Left renal cortex interstitium (tissue), 4 donors: ENCODE measurements at places on chromosomes 6 and 20. TPM values are rescaled to one million over a fixed set of nuclear protein-coding genes. Genes with fewer than 3 reads are reported as not detected.

The PPP1R3G gene
- 2.3 TPM for polyA plus RNA-seq

The DOK5 gene
- polyA plus RNA-seq = 8.6 TPM

The CFAP206 gene
- polyA plus RNA-seq = 2.8 TPM

The KIAA1755 gene
- polyA plus RNA-seq = 5.0 TPM

The PLEKHG1 gene
- polyA plus RNA-seq = 34.8 TPM

The HLA-DMB gene
- polyA plus RNA-seq = 70.2 TPM

The HRH3 gene
- 0.21 TPM for polyA plus RNA-seq

The VSX1 gene
- polyA plus RNA-seq = not detected

The PDE7B gene
- 6.7 TPM for polyA plus RNA-seq

The PACSIN1 gene
- polyA plus RNA-seq = 1.0 TPM

The ROS1 gene
- 0.16 TPM for polyA plus RNA-seq

The CDSN gene
- polyA plus RNA-seq = not detected

The ARMH2 gene
- polyA plus RNA-seq = not detected

The ARID1B gene
- polyA plus RNA-seq = 68.2 TPM

The HBS1L gene
- 73.5 TPM for polyA plus RNA-seq

The TBX18 gene
- polyA plus RNA-seq = 10.0 TPM

The GATA5 gene
- 11.1 TPM for polyA plus RNA-seq

The ZBTB2 gene
- 16.3 TPM for polyA plus RNA-seq

The ZC2HC1B gene
- not detected for polyA plus RNA-seq

The CCN6 gene
- polyA plus RNA-seq = 1.8 TPM

The CST3 gene
- 131 TPM for polyA plus RNA-seq

The GPX5 gene
- polyA plus RNA-seq = not detected

The FERMT1 gene
- polyA plus RNA-seq = 4.5 TPM

The TGM3 gene
- polyA plus RNA-seq = 0.54 TPM

The PGK2 gene
- not detected for polyA plus RNA-seq

The BMP6 gene
- polyA plus RNA-seq = 6.1 TPM

The KHDRBS2 gene
- 2.1 TPM for polyA plus RNA-seq

The TTK gene
- 21.4 TPM for polyA plus RNA-seq

The PI3 gene
- polyA plus RNA-seq = not detected

The PKIG gene
- 70.8 TPM for polyA plus RNA-seq

The SOBP gene
- polyA plus RNA-seq = 10.4 TPM

The GPR63 gene
- 3.4 TPM for polyA plus RNA-seq

The TOX2 gene
- polyA plus RNA-seq = 4.1 TPM

The TRPC4AP gene
- polyA plus RNA-seq = 72.0 TPM

The SASH1 gene
- polyA plus RNA-seq = 31.7 TPM

The MAFB gene
- 147 TPM for polyA plus RNA-seq

The ABHD12 gene
- polyA plus RNA-seq = 47.3 TPM

The MOG gene
- polyA plus RNA-seq = not detected

The EDN3 gene
- polyA plus RNA-seq = 7.4 TPM

The RHAG gene
- 0.84 TPM for polyA plus RNA-seq

The TMEM239 gene
- polyA plus RNA-seq = not detected

The RIPPLY2 gene
- polyA plus RNA-seq = not detected

The GJA1 gene
- 58.1 TPM for polyA plus RNA-seq

The TDRD6 gene
- polyA plus RNA-seq = 1.1 TPM

The TBXT gene
- not detected for polyA plus RNA-seq

The WFDC10B gene
- polyA plus RNA-seq = not detected

The CRISP2 gene
- polyA plus RNA-seq = 0.10 TPM

The VSTM2L gene
- 2.9 TPM for polyA plus RNA-seq

The ABCF1 gene
- polyA plus RNA-seq = 73.1 TPM

The ARMC12 gene
- polyA plus RNA-seq = 0.65 TPM

The PCMT1 gene
- polyA plus RNA-seq = 90.0 TPM

The PSORS1C1 gene
- not detected for polyA plus RNA-seq

The PHF10 gene
- 106 TPM for polyA plus RNA-seq

The SLC22A3 gene
- polyA plus RNA-seq = 3.9 TPM

The C20orf96 gene
- polyA plus RNA-seq = 34.1 TPM

The HCK gene
- 2.5 TPM for polyA plus RNA-seq

The TREM1 gene
- 0.42 TPM for polyA plus RNA-seq
